Left ventricle myocardium inferior (tissue), 1 donor: ENCODE measurements at places on chromosomes 16 and 17. TPM values are rescaled to one million over a fixed set of nuclear protein-coding genes. Genes with fewer than 3 reads are reported as not detected.

GRCh38 chr16:8850279-8850885 lies 18.4 kb downstream of the CARHSP1 start:
- DNase-seq = peak; percentile 60

GRCh38 chr17:16817201-16817600 lies 127.2 kb downstream of the CCDC144A start:
- no peak for DNase-seq

DNA sequence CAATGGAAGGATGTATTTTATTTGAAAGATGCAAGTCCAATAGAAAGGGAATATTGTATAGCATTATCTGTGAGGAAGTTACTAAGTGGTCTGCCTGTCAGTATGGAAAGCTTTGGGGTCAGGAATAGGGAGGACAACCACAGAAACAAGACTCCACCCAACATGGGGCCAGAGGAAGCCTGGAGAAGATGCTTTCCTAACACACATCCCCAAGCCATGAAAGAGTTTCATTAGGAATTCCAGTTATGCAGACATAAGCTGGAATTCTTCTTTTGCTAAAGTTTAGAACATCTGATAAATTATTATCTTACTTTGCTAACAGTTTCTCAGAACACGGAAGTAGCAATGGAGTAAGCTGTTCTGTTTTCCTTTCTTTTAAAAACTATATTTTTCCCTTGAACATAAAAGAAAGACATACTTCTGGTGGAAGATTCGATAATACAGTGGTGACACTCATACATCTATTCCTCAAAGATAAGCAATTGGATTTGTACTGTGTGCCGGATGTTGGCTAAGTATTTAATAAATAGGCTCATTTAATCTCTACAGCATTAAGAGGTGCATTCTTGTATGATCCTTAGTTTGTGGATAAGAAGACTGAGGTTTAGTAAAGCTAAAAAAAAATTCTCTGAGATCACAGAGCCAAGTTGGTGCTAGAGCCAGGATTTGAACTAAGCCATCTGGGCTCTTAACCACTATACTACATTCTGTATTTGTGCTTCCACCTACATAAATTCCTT lies 51.0 kb upstream of the GAS7 start:
- no peak for DNase-seq

- DNase-seq = no peak
Observed at GRCh38 chr16:50037662-50038220, 12.7 kb downstream of the CNEP1R1 start.

- no peak for DNase-seq
Observed at GRCh38 chr17:76530095-76530723, 7.3 kb downstream of the CYGB start.

GRCh38 chr17:29102046-29102445 lies 59.1 kb downstream of the PIPOX start:
- no peak for DNase-seq

SPATA22 gene
- 0.44 TPM for total RNA-seq

PYDC1 gene
- total RNA-seq = not detected

ABHD15 gene
- 5.9 TPM for total RNA-seq
